Activated T-cell treated with anti-CD3 and anti-CD28 coated beads for 4 hours (primary cell): ENCODE measurements at places on chromosomes 6 and 20.

DNA sequence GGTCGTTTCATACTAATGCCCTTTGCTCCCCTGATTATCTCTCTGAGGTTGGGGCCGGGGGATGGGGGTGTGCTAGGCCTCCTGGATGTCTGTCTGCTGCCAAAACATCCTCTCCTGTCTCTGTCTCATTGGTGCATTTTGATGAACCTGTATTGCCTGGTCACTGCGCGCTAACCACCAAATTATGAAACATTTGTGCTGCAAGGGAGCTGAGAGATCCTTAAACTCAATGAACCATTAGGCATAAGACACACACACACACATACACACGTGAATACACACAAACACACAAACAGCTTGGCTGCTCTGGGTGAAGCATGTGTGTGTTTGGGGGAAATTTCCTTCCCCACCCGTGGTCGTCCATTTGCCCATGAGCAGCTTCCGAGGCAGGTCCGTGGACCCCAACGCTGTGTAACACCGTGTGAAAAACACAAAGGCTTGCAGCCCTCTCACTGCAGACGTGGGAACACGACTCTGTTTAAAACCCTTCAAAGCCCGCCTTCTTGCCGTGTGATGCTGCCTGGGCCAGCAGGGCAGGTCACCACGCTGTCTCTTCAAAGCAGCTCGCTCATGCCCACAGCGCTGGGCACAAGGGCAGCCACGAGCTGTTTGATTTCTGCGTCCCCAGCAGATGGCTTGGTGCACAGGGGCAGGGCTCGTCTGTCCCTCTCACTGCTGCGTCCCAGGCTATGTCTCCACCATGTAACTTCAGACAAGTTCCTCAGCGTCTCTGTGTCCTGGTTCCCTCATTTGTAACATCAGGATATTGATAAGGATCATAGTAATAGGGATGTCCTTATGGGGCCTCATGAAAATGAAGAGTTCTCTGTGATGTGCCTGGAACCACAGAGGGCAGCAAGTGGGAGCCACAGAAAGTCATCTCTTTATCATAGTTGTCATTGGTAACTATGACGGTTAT is 96.8 kb downstream of the CDH26 start:
- DNase-seq: no peak

DNA sequence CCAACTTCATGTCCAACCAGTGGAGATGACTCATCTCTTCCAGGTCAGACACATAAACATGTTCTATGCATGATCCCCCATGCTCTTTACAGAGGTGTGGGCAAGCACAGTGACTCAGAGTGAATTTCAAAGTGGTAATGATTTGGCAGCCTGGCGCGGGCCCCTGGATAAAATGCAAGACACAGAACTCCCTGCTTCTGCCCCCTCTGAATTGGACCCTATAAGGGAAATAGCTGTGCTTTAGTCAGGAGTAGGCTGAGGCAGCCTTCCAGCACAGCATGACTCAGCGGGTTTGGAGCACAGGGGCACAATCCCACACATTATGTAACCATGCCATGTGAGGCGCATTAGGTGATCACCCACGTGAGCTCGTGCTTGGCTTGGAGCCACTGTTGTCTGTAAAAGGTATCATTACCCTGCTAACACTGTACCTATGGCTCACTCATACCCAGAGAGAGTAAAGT is 127.4 kb downstream of the C6orf118 start:
- no peak for DNase-seq

DNA sequence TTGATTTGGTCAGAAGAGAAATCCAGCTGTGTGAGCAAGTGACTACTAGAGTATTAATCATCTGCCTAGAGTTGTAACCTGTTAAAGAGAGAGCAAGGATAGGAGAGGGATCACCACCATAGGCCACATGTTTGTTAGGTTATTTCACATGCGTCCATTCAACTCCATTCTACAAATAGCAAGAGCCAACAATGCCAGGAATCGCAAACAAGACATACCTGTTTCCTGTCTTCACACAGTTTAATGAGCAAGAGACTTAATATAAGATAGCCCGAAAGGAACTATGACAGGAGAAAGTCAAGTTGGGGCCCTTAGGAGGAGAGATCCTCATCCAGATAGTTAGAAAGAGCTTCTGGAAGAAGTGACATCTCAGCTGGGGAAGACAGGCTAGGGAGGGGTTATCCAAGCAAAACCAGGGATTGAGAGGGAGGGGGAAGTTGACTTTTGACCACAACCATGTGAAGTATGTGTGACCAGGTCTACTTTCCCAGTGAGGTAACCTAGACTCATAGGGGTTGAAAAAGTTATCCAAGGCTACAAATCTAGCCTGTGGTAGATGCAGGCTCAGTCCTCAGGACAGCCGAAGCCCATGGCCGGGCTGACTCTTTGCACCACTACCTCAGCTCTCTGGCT is 147.4 kb downstream of the ALDH8A1 start:
- DNase-seq: no peak

DNA sequence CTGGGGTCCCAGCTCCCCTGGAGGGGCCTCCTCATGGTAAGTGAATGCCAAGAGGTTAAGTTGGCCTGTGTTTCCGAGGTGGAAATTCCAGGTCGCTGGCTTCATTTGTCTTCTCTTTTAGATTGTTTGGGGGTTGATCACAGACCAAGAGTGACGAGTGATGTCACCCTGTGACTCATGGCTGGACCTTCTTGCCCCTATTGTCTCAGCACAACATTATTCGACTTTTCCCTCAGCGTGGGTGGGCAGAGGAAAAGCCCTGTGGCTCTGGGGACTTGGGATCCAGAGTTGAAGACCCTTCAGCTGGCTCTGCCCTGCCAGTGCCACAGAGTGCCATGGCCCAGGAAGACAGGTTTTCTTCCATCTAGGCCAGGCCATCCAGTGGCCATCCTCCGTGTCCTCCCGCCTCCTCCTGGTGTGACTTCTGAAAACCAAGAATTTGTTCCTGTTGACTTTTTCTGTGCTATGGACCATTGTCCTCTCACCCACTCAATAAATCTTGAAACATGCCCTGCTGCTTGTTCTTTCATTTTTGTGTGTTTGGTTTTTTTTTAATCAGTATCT is 15.4 kb upstream of the SNHG17 start:
- DNase-seq: no peak

- no peak for DNase-seq
Observed at GRCh38 chr6:99867026-99867425, 127.0 kb downstream of the MCHR2 start.

GRCh38 chr6:68873236-68873635 is 238.2 kb downstream of the ADGRB3 start:
- DNase-seq: no peak

GRCh38 chr6:34536959-34537848 is 18.9 kb downstream of the SPDEF start:
- no peak for DNase-seq

DNA sequence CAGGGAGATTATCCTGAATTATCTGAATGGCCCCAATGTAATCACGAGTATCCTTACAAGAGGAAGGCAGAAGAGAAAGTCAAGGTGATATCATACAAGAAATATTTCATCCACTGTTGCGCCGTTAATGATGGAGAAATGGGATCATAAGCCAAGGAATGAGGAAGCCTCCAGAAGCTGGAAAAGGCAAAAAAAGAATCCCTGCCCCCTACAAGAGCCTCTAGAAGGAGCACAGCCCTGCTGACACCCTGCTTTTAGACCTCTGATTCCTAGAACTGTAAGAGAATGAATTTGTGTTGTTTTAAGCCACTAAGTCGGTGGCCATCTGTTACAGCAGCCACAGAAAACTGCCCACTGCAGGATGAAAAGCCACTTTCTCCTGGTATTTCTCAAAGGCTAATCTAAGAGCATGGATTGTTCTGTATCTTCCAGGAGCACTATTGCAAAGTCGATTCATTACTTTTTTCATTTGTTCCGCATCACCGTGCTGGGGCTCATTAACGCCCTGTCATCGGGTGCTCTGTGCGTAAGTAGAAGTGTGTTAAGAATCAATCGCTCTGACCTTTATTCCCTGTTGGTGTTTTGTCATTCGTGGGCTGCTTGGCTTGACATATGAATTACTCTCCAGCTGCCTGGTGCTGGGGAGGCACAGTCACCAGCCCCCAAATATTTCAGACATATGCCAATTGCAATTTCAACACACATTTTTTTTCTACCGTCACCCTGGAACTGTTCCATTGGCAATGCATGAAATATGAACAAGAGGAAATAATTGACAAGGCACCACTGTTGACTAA is 117.0 kb downstream of the PCSK2 start:
- no peak for DNase-seq

DNA sequence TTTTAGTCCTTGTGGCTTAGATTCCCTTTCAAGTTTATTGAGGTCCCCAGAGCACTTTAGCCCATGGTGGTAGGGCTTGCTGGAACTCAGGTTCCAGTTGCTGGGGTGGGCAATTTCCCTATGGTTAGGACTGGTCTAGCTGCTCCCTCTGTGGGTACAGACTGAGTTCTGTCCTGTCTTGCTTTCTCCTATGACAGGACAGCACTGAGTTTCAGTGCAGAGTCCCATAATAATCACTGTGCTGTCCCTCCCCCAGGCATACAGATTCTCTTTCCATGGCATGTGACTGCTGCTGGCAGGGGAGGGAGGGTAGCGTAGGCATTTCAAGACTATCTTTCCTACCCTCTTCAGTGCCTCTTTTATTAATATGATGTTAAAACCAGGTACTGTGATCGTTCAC is 17.1 kb upstream of the ERVFRD-1 start:
- no peak for DNase-seq

GRCh38 chr6:129055796-129056195 is 172.9 kb downstream of the LAMA2 start:
- DNase-seq: no peak

DNA sequence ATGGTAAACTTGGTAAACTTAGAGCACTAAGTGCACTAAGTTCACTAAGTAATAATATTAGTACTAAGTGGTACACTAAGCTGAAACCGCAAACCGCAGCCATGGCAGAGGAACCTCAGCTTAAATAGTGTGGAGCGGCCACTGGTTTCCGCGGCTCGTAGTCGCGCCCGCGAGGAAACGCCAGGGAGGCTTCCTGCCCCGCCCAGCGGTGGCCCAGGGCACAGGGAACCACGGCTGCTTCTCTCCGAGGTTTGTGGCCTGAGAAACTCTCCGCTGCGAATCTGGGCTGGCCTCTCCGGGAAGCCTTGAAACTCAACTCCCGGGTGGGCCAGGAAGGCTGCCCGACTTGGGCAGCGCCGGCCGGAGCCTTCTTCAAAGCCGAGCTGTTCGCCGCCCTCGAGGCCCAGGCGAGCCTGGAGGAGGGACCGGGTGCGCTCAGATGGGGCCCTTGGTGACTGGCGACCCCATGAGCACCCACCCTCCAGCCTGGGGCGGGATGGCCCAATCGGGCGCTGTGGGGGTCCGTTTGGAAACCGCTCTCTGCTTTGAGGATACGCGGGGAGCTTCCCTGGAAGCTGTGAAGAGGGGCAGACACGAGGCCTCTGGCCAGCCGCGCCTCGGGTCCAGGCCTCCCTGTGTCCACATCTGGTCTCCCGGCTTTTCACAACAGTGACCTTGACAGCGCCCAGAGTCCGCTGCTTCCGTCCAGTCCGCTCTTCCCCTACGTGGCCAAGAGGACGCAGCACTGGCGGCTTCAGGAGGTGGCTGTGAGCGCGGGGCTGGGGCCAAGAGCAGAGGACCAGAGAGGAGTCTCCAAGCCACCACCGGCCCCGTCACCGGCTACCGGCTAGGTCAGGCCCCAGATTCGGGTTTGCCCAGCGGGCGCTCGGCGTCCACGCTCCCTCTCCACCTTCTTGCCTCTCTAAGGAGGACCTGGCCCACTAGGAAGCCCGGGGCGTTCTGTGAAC is 25.4 kb upstream of the HLA-E start:
- DNase-seq: no peak

DNA sequence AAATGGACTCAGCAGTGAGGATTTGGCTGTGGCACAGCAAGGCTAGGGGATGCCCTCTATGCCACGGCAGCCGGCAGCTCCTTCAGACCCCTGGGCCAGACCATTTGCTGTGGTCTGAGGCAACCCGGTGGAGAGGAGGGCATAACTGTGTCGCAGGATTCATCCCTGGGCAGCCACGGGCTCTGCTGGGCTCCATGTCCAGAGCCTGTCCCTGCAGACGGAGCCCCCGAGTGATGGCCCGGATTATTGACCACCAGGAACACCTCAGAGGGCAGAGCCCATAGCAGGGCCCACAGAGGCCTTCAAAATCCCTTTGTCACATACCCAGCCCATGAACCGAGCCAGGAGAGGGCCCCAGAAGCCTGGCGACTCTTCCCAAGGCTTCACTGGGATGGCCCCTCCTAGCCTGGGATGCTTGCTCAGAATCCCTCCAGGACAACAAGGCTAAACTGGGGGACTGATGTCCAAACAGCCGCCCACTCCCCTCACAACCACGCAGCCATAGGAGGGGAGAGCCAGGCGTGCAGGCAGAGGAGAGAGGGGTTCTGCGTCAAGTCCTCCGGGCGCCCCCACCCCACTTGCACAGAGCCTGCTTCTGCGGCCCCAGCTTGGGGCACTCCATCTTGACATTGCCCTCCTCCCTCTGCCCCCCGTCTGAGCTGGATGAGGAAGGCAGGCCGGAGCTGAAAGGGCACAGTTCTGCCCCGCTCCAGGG is 68.2 kb upstream of the AFDN start:
- DNase-seq: no peak

GRCh38 chr20:33477386-33478234 is 12.3 kb upstream of the CBFA2T2 start:
- DNase-seq: no peak

DNA sequence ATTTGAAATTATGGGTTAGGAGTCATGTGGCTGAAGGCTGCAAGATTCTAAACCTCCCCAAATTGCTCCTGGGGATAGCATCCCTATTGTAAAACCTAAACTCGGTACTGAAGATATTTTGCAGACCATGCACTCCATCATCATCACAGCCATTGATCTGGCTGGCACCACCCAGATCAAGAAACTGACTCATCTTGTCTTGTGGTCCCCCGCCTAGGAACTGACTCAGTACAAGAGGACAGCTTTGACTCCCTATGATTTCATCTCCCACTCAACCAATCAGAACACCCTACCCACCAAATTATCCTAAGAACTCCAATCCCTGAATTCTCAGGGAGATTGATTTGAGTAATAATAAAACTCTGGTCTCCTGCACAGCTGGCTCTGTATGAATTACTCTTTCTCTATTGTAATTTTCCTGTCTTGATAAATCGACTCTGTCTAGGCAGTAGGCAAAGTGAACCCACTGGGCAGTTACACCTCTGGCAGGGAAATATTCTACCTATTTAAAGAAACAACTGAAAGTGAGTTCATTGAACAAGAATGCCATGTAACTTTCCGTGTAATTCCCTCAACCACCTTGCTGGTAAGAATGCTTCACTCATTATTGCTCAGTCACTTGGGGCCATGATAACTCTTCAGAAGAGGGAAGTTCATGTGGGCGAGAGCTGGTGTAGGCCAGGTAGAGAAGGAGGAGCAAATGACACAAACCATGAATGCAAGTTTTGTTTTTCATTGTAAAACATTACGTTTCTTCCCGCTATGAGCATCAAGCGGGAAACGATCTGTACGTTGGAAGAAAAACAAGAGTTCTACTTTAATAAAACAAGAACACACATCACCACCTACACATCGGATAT is 602.9 kb upstream of the ARID1B start:
- DNase-seq: no peak
